ENCODE measurements at places on chromosomes 5 and 9.

GRCh38 chr9:83521411-83521810 is 16.8 kb downstream of the FRMD3 start:
- DNase-seq = no peak

DNA sequence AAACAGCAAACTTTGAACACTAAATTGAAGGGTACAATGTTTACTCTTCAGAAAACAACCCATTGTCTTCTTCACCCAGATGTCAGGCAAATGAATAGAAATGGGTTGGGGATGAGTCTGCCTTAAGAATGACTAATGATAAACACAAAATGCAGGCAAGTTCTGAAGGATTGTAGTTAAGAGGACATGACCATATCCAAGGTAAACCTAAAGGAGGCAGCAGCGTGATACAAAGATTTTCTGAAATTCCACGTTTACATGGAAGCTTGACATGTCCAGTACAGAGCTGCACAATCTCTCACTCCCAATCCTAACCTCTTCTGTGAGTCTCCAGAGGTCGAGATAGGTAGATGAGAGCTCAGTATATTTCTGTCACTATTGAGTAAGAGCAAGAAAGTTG is 1263.2 kb upstream of the CDH6 start:
- no peak for DNase-seq

DNA sequence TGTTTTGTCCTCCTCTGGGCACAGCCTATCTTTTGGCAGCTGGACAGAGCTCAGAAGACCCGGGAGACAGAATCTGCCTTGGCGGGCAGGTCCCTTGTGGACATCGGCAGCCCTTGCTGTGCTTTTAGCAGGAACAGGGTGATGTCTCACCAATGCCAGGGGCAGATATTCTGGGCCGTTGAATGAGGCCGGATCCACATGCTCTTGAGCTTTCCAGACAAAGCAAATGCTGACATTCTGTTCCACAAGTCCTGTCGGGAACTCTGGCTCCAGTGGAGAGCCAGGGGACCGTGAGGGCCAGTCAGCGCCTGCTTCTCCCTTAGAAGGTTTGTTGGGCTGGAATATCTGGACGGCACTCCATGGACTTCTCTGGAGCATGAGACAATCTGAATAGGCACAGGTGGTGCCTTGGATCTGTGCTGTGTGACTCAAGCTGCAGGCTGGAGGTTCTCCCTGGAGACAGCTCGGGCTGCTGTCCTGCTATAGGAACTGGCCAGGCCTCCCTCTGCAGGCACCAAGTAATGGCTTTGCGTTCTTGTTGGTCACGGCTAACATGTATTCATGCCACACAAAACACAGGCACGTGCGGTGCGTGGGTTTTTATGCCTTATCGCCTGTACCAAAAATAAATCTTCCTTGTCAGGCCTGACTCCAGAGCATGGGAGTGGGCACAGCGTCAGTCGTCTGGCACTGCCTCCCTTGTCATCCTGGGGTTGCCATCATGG is 80.3 kb downstream of the GADD45G start:
- no peak for DNase-seq

DNA sequence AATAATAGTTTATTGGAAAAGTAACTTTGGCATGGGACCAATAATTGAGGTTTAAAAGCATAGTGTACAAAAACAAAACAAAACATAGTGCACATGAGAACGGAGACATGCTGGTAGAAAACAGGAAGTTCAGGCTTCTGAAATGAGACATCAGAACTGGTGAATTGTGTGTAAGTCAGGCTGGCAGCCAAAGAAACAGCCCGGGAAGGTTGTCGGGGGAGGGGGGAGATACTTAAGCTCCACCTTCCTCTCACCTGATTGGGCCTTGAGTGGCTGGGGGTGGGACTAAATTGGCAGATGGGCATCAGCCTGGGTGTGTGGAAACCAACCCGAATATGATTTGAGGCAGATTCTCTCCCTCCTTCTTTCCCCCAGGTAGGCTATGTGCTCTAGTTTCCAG is 256.3 kb downstream of the SMARCA2 start:
- DNase-seq = no peak

GRCh38 chr9:4317205-4317604 is 17.3 kb upstream of the GLIS3 start:
- no peak for DNase-seq
